Cerebellum (tissue), 4 donors: ENCODE measurements at places on chromosomes 1 and 21.
A peak's percentile ranks its signal among the peaks of the same experiment; 100 is the strongest.

- peak; percentile 48 for DNase-seq
These were observed 3.0 kb downstream of the NHLH2 start for GRCh38 chr1:115837740-115838421.

- DNase-seq, result no peak
These were observed 24.5 kb upstream of the KIRREL1 start for GRCh38 chr1:157968946-157969345.

DNA sequence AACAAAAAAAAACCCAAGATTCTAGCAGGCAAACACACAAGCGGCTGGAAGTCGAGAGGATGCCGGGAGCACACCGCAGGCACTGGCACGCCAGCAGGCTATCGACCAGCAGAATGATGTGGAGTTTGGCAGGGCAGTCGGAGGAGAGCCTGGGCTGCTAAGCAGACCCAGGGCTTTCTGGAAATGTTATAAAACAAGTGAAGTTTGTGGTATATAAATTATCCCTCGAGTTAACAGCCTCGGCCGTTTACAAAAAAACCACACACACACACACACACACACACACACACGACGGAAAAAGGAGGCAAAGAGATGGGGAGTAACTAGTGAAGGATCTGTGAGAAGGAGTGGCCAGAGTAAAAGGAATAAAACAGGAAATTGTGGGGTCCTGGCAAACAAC is 87.2 kb upstream of the IVNS1ABP start:
- DNase-seq, result peak; percentile 8

- no peak for DNase-seq
These were observed 145.2 kb upstream of the ETS2 start for GRCh38 chr21:38660333-38661196.

DNA sequence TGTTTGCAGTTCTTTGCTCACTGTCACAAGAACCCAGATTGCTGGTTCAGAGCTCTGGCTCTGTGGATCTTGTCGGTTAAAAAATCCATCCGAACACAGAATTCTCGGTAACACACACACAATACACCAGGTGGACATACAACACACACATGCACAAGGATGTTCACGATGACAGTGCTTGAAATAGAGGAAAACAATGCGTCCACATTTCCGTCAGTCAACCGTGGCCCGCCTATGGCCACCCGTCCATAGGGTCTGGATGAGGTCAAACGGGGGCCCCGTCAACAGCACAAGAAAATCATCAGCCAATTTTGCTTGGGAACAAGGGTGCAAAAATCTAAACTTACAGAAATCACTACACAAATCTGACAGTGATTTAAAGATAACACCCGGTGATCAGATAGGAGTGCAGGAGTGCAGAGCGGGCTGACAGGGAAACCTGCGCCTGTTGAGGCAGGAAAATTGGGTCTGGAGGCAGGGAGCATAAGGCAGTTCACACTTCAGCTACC is 50.4 kb upstream of the SLC19A1 start:
- no peak for DNase-seq

- DNase-seq, result peak; percentile 85
These were observed 11.4 kb downstream of the FAM229A start for GRCh38 chr1:32350785-32351398.
